ENCODE measurements at places on chromosomes 4 and X.

DNA sequence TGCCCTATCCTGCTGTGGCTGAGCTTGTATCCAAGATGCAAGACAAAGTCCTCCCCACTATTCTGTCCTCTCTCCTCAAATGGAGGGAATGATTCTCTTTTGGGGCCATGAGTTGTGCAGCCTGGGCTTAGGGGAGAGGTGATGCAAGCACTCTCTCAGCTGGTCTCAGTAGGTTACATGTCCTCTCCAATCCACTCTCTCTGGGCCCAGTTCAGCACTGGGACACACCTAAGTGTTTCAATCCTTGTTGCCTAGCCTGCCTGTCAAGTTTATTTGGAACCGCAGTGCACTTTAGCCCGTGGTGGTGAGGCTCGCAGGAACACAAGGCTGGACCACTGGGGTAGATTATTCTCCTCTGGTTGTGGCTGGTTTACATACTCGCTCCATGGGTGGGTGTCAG, 23.8 kb upstream of the TMPRSS11D start:
- DNase-seq: no peak

DNA sequence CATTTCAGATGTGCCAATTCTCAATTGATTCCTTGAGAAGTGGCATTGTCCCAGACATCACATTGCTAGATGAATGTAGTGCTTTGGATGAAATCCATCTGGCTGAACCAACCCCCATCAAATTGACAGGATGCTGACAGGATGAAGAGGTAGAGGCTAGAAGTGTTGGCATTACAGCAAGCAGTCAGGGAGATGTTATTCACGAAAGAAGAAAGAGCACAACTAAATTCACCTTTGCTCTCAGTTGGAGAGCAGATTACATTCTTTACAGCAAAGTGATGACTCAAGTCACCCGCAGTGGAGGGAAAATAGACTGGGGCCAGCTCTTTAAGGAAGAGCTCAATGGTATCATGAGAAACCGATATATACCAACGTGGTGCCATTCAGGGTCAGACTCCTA, 259.6 kb downstream of the C4orf33 start:
- DNase-seq: no peak

GRCh38 chrX:110671068-110671803, 124.4 kb downstream of the CHRDL1 start:
- DNase-seq: no peak

GRCh38 chr4:60617731-60618130, 582.4 kb upstream of the ADGRL3 start:
- DNase-seq: no peak

- no peak for DNase-seq
Observed at GRCh38 chr4:56739066-56739777, 58.1 kb upstream of the HOPX start.

GRCh38 chrX:42524379-42524778, 253.6 kb downstream of the PPP1R2C start:
- DNase-seq: no peak

DNA sequence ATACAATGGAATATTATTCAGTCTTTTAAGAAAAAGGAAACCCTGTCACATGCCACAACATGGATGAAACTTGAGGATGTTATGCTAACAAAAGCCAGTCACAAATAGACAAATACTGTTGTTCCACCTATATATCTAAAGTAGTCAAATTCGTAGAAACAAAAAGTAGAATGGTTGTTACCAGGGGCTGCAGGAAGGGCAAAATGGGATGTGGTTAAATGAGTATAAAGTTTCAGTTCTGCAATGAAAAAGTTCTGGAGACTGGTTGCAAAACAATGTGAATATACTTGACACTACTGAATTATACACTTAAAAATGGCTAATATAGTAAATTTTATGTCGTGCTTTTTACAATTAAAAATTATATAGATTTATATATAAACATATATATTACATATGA, 12.2 kb downstream of the SPOCK3 start:
- DNase-seq: no peak

DNA sequence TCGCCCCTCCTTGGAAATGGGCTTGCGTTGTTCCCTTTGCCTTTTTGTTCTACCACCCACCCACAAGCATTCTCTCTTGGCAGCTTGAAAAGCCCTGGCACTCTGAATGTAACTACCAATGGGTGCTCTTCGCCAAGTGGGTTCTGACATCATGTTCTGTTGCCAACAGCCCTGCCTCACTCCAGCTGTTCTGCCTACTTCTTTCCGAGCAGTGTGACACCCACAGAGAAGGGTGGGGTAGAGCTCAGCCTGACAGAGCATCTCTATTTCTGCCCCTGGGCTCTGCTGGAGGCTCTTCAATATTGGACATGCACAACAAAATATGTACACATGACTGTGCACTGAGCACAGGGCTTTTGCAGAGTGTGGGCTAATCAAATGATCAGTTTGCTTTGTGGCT, 15.6 kb upstream of the EXOSC9 start:
- DNase-seq: no peak

GRCh38 chr4:89164400-89164799, 53.1 kb downstream of the TIGD2 start:
- no peak for DNase-seq

DNA sequence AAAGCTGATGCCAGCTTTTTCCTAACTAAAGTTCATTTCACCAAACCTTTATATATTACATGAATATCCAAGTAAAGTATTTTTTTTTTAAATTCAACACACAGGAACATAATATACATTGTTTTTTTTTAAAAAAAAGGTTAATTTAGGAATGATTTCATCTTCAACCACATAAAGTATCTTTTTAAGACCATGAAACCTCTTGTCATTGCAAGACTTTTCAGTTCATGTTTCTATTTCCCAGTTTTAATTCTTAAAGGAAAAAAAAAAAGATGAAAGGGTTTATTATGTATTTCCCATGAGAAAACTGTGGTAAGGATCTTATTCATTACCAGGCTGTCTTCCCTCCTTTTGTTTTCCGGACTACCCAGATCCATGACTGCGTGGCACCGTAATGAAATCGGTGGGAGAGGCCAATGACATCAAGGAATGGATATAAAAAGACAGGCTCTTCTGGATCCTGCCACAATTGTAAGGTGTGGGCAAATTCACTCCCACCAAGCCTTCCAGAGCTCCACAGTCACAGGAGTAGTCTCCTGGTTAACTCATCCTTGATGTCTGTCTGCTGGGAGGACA, 84.7 kb upstream of the CBR4 start:
- no peak for DNase-seq

DNA sequence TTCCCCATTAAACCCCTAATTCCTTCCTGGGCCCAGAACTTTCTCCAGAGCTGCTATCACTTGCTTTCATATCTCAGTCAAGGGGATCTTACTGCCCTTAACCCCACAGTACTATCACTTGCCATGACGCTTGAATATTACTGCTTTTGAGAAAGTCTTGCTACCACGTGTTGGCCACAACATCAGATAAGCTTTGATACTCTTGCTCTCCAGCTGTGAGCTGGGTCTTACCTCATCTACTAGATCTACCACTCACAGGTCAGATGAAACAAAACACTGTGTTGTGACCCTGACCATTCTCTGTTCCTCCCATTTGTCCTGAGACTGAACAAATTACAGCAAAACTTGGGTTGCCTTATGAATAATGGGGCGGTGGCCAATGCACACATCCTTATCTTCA, 12.1 kb upstream of the TAPT1 start:
- DNase-seq: no peak

DNA sequence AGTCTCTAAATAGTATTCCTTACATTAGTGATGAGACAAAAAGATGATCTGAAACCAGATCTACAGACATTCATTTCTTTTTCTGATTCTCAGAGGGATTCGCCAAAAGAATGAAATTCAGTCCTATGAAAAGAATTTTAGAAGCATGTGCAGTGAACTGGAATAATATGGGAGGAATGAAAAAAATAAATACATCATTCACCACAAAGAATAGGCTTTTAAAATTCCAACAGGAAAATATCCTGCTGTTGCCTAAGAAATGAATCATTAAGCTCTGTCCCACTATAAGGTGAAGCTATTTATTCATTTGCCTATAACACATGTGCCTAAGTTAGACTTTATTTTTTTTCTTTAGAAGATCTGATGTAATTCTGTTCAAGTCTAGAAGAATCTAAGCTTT, 165.9 kb downstream of the IL15 start:
- DNase-seq: no peak

- no peak for DNase-seq
Observed at GRCh38 chr4:74456849-74457395, 12.0 kb downstream of the AREG start.

DNA sequence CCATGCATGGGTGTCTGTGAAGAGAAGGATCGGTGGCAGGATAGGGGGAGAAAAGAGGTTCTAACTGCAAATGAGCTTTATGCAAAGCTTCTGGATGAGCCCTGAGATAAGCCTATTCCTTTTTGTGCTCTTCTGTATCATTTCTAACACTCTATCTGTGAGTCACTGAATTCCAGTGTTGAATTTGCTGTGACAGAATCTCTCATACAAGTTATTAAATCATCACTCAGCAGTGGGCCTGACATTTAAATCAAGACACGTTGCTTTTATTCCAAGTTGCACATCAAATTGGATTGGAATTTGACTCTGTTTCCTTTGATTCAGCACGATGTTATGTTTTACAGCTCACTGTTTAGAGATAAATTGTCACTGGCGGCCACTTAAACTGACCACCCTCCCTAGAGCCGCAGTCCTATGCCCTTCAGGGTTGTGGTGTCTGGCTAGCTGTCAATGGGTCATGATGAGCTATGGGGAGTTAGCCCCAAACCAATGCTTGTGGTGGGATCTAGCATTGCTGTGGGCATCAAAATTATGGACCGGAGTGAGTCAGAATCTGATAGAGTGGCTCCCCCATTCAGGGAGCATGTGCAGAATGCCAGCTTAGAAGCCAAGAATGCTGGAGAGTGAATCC, 42.7 kb downstream of the LHFPL1 start:
- DNase-seq: no peak

- DNase-seq: peak; percentile 48
Observed at GRCh38 chr4:148376151-148376550, 66.1 kb downstream of the NR3C2 start.

GRCh38 chrX:44352758-44353157, 9.3 kb upstream of the EFHC2 start:
- no peak for DNase-seq

DNA sequence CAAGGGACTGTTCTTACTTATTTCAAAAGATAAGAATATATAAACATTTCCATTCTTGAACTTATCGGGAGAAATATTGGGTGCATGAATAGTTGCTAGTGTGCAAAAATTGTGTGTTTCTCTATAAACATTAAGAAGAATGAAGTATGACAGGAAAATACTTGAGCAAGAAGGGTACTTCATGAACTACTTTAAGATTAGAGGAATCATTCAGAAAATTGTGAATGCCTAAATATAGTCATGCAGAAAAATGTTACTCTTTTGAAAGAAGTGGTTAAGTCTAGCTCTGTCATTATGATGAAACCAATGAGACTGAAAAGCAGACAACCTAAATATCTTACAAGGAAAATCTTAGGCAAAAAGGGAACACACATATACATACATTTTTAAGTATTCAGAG, 207.8 kb upstream of the PCDH18 start:
- DNase-seq: no peak

- no peak for DNase-seq
Observed at GRCh38 chr4:35520059-35520458, 724.3 kb downstream of the ARAP2 start.

- DNase-seq: peak; percentile 1
Observed at GRCh38 chr4:88533088-88533790, 9.7 kb upstream of the PYURF start.

GRCh38 chr4:54675721-54676461, 18.1 kb downstream of the KIT start:
- DNase-seq: no peak

- DNase-seq: no peak
Observed at GRCh38 chr4:147732518-147733235, 789 bp downstream of the ARHGAP10 start.

- no peak for DNase-seq
Observed at GRCh38 chrX:147884958-147885357, 26.8 kb upstream of the FMR1 start.

- DNase-seq: no peak
Observed at GRCh38 chrX:68950937-68951336, 122.1 kb downstream of the EFNB1 start.

DNA sequence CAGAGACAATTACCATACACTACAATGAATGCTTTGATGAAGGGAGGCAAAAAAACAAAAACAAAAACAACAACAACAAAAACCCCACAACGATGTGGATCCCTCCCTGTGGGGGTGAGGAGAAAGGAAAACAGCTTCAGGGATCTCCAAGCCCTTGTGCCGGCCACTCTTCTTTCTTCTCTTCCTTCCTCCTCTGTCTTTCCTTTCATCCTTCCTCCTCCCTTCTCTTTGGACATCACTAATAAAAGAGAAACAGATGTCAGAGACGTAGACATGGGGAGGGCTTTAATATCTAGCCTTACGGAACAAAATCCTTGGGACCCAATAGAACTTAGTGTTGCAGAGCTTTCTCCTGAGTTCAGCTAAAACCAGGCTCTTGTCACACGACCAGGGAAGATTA, 18.8 kb upstream of the STX18 start:
- DNase-seq: no peak

- no peak for DNase-seq
Observed at GRCh38 chrX:73615022-73615421, 52.0 kb downstream of the CHIC1 start.

DNA sequence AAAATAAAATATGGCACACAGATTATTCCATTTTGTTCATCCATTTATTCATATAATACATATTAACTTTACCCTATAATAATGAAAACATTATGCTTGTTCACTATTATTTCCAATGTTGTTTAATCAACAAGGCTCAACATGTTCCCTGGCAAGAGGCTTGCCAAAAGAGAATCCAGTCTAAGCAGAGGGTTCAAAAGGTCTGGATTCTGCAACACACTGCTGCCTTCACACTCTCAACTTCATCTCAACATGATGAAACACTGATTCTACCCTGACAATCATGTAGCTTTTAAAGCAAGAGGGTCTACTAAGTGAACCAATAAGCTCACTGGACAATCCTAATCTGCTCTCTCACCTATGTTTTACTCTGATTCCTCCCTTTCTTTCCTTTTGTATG, 101.1 kb downstream of the MID1 start:
- no peak for DNase-seq

DNA sequence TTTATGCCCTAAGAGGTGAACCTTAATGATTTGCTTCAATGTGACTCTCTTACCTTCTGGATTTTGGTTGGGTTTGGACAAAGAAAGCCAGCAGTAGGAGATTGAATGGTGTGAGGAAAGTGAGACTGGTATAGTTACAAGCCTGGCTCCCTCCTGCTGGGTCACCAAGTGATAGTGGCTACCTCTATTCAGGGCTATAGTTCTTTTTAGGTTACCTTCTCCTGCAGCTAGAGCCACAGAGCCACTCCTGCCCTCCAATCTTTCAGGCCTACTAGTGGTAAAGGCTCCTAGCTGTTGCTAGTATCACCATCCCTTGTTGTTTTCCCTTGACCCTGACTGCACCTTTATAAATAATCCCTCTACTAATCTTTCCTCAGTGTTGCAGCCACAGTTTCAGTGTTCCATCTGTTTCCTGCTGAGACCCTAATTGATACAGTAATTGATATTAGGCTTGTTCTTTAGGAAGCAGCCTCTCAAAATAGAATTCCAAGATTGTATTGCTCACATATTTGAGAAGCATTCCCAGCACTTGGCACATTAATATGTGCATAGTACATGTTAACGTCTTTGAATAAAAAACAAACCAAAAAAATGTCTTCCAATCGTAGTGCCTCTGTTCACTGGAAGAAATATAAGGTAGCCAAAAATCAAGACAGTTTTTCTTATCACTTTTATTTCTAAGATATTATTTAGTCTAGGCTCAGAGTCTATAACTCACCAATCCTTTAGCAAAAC, 82.3 kb downstream of the SRPX start:
- DNase-seq: no peak
